ENCODE measurements at places on chromosomes 5 and 9.

DNA sequence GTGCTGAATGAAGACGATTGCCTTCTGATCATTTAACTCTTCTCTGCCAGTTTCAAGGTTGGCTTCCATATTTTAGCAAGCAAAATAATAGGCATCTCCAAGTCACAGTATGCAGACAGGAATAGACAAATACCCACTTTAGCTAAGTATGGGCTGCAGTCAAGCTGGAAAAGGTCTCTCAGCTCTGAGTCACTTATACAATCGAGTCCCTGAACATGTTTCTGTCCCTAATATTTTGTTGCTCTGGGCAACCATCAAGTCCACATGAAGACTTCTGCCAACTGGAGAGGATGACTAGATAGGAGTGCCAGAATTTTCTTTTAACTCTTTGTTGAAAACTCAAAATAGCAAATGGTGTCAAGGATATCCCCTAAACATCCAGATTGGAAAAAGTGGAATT is 575.3 kb downstream of the RAB3C start:
- DNase-seq = peak; percentile 27

DNA sequence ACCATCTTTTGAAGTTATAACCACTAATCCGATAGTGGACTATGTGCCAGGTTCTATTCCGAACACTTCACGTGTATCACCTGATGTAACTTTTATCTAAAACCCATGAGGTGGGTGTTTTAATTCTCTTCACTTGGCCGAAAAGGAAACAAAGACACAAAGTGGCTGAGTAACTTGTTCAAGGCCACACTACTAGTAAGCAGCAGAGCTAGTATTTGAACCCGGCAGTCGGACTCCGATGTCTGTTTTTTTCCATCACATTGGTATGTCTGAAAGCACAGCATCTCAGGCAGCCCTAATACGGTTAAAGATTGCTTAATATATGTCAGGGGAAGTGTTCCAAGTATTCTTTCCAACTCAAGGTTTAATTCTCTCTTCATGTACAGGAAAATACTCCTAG is 16.2 kb downstream of the FAM169A start:
- no peak for DNase-seq

GRCh38 chr5:144481861-144482260 is 311.2 kb downstream of the KCTD16 start:
- no peak for DNase-seq

DNA sequence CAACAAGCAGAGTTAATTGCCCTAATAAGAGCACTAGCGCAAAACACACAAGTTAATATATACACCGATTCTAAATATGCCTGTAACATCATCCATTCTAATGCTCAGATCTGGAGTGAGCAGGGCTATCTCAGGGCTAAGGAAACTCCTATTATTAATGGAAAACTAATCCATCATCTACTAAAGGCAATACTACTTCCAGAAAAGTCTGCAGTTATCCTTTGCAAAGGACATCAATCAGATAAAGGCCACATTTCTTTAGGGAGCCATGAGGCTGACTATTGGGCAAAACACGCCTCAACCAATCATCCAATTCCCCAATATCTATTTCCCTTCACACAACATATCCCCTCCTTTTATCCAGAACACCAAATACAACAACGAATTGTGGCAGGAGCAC is 1032.3 kb upstream of the NUDT12 start:
- no peak for DNase-seq

DNA sequence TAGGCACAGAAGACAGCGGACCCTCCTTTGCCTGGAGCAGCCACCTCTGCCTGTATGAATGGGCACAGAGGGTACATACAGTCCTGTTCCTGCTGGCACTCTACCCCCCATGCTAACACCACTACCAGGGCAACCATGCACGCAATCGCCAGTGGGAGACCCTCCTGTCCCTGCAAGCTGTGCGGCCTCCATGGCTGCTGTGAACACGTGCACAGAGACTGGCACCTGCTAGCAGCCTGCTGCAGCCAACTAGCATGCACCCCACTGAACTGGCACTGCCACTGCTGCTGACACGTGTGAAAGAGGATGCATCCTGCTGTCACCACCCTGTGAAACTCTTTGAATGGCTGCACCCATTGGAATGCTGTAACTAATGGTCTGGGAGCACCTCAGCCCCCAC is 885.2 kb upstream of the ARRDC3 start:
- no peak for DNase-seq

- no peak for DNase-seq
Measured at GRCh38 chr5:92923885-92924284, 657.1 kb downstream of the NR2F1-AS1 start.

DNA sequence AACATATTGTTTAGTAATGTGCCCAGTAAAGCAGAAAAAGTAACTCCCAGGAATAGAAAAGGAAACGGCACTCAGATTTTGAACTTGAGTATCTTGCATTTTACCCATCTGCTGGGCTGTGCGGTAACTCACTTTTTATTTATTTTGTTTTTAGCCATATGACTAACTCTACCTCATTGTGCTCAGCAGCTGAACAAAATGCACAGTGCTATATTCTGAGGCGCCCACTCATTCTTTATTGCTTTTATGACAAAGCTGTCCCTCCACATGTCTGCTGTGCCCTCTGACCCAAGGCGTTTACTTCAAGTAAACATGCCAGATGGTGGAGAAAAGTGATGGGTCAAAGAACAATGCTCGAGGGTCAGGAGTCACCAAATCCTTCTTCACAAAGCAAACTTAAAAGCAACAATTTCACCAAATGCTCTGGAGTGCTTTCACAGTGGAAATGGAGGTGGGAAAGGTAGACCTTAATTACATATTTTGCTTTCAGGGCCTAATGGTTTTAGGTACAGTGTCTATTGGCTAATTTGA is 215.2 kb upstream of the ELAVL2 start:
- DNase-seq = no peak

DNA sequence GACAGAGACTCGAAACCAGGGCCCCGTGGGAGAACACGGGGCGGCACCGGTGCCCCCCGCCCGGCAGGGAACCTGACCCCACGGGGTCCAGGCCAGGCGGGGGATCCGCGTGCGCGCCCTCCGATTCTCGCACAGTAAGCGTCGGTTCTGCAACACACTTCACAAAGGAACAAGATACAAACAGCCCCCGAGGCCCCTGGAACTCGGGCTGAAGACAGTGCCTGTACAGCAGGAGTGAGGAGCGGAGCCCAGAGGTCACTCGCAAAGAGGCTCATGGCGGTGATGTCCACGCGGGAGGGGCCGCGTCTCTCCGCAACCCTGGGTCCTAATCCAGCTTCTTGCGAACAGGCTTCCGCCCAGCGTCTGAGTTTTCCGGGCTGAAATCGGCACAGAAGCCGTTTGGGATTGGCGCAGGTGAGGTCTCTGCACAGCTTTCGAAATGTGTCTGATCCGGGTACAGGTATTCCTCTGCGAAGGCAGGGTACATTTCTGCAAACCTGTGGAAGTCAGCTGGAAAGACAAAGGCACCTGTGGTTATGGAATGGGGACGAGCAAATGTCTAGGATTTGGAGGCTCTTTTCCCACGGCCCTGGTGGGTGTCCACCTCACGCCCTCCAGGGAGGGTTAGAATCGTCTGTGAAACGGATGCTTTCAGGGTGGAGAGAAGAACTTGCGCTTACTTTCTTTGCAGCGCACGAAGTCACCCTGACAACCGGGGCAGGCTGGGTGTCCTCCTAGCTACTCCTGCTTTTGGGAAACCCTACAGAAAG is 18.3 kb upstream of the SLC6A3 start:
- DNase-seq = no peak

- no peak for DNase-seq
Measured at GRCh38 chr5:69030358-69031062, 63.3 kb upstream of the SLC30A5 start.

GRCh38 chr5:160281275-160281674 is 31.1 kb downstream of the CCNJL start:
- DNase-seq = no peak

Measured in fibroblast of pulmonary artery (primary cell).